SW 1271 (cell line): ENCODE measurements at places on chromosomes 3 and 15.

DNA sequence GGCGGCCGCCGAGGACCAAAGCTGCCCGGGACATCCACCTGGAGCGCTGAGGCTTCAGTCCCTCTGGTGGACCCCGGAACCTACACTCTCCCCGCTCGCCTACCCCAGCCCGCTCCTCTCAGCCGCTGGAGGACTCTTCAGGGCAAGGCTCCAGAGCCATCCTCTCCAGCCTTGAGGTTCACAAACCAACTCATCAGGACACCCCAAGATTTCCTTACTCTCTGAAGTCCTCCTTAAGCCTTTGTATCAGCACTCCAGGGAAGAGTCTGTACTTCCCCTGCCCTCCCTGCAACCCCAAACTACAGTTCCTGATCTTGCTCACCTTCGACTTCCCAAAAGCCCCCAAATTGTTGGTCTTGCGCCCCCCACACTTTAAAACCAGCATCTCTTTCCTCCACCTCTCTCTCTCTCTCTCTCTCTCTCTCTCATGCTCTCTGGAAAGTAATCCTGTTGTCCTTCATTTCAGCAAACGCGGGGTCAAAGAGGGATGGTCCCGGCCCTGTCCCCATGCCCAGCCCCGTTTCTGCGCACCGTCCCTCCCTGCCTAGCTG, 438 bp downstream of the THBS1 start:
- no peak for DNase-seq

DNA sequence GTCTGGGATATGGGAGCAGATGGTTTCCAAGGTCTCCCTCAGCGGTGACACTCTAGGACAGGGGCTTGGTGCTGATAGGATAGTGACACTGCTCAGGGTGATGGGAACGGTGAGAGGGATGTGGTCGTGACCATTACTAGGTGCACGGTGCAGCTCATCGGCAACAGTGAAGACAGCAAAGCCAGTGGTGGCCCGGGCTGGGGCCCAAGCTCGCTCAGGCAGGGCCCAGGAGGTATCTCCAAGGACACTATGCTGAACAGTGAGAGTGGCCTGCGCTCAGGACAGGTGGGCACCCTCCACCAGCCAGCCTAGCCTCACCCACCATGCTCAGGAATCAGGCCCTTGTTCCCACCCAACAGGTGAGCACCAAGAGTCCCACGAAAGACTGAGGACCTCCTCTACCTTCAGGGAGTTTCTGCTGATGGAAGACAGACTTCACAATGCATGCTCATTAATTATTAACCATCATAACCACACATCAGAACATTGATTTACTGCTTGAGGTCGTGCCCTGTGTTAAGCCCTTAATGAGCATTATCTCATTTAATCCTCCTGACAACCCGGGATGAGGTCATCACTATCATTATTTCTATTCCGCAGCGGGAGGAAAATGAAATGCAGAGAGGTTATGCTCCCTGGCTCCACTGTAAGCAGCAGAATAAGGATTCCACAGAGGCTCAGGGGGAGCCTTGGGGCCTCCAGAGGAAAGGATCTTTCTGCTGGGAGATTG, 269.4 kb downstream of the UACA start:
- no peak for DNase-seq

DNA sequence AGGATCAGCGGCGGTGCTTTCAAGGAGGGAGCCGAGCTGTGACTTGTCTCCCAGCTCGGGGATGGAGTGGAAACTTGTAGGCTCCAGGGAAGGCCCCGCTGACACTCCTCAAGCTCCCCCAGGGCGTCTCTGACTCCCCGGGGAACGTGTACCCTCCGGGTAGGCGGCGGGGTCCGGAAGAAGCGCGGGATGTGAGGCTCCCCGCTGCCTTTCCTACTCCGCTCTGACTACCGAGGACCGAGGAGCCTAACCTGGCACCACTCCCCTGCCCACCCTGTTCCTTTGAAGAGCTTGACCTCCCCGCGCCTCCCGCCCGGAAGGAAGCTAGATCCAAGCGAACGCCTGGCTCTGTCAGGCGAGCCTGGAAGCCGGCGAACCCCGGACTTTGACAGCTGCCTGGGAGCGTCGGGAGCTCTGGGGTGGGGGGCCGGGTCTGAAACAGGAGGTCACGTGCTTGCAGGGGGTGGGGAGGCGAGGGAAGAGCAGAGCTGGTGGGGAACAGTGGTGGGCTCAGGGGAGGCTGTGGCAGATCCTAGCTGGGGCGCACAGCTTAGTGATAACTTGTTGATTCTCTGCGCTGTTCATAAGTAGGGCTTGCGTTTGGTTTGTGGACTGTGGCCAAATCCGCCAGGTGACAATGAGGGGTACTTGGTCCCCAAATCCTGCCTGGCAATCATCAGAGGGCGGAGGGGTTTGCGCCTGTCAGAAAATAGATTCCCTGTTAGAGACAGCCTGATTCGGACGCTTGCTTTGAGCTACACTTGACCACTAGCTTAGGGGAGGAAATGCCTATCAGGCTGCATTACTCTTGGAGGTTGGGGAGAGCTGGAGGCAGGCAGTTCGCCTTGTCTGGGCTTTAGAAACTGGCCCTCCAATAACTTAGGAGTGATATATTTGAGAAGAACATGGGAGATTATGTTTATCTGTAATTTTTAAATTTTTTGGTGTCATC, 1.2 kb downstream of the CLSTN2 start:
- DNase-seq = no peak

DNA sequence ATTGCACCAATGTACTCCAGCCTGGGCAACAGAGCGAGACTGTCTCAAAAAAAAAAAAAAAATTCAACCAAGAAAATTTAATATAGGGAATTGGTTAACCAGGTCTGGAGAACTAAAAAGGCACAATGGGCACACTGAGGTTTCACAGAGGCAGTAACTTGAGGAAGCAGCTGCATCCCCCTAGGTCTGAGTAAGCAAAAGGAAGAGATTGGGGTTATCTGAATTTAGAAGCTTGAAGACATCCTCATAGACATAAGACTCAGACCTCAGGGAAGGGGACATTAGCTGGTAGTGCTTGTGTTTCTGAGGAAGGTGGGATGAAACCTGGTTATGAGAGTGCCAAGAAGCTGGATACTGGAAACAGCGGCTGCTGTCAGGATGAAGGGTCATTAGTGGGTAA, 50.1 kb upstream of the LEKR1 start:
- no peak for DNase-seq

DNA sequence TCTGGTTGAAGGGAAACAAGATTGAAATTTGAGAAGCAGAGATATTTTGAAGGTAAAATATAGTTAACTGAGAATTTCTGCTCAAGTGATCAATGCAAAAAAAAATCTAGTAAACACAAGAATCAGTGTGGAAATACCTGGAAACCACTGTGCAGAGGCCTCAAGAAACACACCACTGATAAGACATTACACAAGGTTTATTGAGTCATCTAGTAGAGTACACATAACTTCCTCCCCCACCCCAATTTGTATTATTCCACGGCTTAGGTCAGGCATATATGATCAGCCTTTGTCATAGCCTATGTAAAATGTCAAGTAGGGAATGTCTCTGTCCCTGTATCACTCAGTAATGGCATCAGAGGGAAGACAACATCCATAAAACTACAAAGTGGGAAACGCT, 447.8 kb upstream of the BCHE start:
- no peak for DNase-seq
